ENCODE measurements at places on chromosomes 4 and X. TPM values are rescaled to one million over a fixed set of nuclear protein-coding genes. Genes with fewer than 3 reads are reported as not detected.

DNA sequence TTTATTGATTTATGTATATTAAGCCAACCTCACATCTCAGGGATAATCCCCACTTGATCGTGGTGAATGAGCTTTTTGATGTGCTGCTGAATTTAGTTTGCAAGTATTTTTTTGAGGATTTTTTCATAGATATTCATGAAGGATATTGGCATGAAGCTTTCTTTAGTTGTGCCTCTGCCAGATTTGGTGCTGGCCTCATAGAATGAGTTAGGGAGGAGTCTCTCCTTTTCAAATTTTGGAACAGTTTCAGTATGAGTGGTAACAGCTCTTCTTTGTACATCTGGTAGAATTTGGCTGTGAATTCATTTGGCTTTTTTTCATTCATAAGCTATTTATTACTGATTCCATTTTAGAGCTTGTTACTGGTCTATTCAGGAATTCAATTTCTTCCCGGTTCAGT lies 197.2 kb upstream of the NDST4 start:
- no peak for DNase-seq

The SPINK2 gene
- not detected for polyA plus RNA-seq

The ITGB1BP2 gene
- polyA plus RNA-seq: 0.62 TPM

The HSD17B13 gene
- polyA plus RNA-seq: 0.19 TPM

DNA sequence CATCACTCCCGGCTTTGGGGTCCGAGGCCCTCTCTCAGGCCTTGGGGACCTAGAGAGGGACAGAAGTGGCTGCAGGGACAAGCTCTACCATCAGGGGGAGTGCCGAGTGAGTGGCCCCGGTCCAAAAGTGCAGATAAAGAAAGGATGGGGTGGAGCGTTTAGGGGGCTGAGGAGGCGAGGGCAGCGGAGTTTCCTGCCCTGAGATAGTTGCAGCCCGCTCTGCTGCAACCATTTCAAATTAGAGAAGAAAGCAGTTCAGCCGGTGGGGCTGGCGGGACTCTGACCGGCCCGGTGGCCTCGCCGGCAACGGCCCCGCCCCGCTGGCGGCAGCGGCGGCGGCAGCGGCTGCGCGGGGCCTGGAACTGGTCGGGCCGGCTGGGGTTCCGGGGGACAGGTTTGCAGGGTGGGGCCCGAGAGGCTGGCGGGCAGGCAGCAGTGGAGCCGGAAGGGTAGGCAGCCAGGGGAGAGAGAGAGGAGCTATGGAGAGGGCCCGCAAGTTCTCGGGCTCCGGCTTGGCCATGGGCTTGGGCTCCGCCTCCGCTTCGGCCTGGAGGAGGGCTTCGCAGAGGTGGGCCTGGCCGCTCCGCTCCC lies 7.6 kb downstream of the DLG3 start:
- DNase-seq: peak; percentile 35

DNA sequence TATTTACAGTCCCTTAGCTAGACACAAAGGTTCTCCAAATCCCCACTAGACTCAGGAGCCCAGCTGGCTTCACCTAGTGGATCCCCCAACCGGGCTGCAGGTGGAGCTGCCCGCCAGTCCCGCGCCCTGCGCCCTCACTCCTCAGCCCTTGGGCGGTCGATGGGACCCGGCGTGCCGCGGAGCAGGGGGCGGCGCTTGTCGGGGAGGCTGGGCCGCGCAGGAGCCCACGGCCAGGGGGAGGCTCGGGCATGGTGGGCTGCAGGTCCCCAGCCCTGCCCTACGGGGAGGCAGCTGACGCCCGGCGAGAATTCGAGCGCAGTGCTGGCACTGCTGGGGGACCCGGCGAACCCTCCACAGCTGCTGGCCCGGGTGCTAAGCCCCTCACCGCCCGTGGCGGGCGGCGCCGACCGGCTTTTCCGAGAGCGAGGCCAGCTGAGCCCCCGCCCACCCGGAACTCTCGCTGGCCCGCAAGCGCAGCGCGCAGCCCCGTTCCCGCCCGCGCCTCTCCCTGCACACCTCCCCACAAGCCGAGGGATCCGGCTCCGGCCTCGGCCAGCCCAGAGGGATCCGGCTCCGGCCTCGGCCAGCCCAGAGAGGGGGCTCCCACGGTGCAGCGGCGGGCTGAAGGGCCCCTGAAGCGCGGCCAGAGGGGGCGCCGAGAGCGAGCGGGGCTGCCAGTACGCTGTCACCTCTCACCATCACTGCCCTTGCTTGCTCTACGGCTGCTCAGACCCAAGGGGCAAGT lies 39.4 kb downstream of the WFS1 start:
- DNase-seq: peak; percentile 21

The ZNF157 gene
- 0.02 TPM for polyA plus RNA-seq

The CYSLTR1 gene
- 0.02 TPM for polyA plus RNA-seq

DNA sequence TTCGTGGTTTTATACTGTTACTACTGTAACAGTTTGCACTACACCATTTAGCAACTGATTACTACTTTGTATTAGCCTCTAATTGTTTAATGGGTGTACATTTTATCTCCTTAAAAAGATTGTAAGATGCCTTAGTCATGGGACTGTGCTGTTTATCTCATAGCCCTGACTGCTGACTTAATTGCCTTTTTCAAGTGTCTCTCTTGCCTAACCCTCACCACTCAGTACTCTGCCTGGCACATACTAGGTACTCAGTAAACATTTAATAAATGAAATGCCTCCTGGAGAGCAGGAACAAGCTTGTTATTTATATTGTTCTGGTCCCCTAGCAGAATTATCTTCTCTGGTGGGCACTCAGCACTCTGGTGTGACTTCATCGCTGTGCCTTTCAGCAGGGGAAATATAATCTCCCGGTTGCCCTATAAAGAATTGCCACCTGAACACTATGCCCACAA lies 1.7 kb upstream of the STIM2 start:
- DNase-seq: peak; percentile 32

- DNase-seq: no peak
Measured at GRCh38 chr4:113840861-113841260, 79.3 kb upstream of the CAMK2D start.
